Caki2 (cell line): ENCODE measurements at places on chromosomes 7 and 10.

DNA sequence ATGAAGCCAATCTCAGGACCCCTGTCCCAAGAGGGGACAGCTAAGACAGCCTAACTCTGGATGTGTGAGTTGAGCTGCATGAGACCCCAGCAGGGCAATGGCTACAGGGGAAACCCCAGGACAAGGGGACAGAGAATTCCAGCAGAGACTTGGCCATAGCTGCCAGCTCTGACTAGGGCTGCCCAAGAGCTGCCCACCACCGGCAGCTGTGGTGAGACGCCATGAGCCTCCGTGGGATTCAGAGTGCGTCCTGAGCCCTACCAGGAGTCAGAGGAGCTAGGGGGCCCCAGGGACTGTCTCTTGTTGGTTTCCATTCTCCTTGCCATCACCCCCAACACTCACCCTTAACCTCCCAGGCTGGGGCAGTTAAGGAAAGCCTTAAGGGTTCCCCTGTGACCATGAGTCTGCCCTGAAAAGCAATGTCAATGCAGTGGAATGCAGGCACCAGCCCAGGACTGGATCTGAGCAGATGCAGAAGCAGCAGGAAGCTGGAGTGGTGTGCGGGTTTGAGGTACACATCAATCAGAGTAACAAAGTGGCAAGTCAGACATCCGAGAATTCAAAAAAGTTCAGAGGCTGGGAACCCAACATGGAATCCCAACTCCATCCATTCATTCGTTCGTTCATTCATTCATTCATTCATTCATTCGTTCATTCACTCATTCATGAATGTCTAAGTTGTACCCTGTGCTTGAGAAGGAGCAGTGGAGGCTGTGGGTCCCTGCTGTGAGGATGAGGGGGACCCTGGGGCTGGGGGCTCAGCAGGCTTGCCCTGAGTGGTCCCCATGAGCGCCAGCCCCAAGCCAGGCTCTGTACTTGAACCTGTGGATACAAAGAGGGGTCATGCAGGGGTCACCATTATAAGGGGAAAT, 52.9 kb downstream of the C10orf120 start:
- no peak for DNase-seq

DNA sequence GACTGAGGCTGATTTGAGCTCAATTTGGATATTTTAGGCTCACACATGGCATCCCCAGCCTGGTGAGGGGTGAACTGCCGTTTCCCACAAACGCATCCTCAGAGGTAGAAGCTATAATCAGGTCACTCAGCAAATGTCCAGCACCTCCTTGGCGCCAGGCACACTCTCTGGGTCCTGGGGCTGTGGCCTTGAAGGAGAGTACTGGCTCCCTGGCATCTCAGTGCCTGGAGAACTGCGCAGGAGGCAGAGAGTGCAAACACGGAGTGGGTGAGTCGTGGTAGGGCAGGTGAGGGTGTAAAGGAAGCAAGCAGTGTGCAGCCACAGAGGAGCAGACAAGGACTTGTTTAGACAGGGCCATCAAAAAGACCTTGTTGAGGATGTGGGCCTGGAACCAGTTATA, 224.0 kb upstream of the ZNF32 start:
- no peak for DNase-seq

- DNase-seq: no peak
Observed at GRCh38 chr10:29517352-29517923, 117.3 kb downstream of the SVIL start.

GRCh38 chr7:30427296-30428070, 51.1 kb downstream of the NOD1 start:
- no peak for DNase-seq

- DNase-seq: no peak
Observed at GRCh38 chr7:151905353-151905752, 28.4 kb upstream of the PRKAG2 start.

DNA sequence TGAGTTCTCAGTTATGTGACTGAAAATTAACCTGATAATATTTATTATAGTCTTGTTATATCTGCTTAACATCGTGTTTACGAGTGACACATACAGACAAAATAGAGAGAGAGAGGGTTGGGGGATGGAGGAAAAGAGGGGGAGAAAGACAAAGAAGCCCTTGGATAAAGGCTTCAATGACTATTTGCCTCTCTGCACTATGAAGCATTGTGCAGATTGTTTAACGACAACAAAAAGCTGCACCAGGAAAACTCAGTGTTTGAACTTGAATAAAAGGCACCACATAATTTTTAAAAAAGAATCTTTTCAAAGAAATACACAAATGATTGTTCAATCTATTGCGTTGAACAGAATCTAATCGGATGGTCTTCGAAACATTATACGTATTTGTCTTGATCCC, 27.8 kb downstream of the MAGI2 start:
- no peak for DNase-seq

DNA sequence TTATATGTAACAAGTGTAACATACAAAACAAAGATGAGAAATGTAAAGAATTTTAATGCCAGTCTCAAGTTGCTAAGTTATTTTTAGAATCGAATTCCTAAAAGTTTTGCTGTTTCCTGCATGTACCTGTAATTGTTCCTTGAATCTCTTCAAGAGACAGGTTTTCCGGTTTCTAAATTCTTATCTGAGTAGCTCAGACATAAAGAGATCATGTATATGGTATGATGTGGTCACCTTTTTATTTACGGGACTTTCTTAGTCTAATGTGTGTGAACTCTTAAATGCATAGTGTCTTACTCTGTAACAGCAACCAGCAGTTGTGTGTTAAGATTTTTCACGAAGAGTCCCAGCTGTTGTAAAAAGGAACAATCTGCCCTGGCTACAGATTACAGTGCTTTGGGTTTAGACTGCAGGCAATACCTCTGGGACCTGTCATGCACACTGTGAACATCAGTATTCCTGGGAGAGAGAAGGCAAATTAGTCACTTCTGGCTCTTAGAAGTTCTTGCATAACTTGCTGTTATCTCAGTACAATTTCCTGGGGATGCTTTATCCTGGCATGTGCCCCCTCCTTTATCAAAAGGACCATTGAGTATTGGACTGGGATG, 263.4 kb downstream of the BICC1 start:
- no peak for DNase-seq
